ENCODE measurements at places on chromosomes 11 and 22.

DNA sequence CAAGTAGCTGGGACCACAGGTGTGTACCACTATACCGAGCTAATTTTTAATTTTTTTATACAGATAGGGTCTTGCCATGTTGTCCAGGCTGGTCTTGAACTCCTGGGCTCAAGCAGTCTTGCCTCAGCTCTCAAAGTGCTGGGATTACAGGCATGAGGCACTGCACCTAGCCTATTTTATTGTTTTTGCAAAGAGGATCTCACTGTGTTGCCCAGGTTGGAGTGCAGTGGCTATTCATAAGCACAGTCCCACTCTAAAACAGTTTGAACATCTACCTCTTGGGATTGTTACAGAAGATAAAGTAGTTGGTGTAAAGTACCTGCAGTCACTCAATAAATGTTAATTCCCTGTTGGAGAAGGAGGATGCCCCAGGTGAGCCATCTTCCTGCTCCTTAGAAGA lies 29.1 kb downstream of the XRCC6 start:
- no peak for DNase-seq

DNA sequence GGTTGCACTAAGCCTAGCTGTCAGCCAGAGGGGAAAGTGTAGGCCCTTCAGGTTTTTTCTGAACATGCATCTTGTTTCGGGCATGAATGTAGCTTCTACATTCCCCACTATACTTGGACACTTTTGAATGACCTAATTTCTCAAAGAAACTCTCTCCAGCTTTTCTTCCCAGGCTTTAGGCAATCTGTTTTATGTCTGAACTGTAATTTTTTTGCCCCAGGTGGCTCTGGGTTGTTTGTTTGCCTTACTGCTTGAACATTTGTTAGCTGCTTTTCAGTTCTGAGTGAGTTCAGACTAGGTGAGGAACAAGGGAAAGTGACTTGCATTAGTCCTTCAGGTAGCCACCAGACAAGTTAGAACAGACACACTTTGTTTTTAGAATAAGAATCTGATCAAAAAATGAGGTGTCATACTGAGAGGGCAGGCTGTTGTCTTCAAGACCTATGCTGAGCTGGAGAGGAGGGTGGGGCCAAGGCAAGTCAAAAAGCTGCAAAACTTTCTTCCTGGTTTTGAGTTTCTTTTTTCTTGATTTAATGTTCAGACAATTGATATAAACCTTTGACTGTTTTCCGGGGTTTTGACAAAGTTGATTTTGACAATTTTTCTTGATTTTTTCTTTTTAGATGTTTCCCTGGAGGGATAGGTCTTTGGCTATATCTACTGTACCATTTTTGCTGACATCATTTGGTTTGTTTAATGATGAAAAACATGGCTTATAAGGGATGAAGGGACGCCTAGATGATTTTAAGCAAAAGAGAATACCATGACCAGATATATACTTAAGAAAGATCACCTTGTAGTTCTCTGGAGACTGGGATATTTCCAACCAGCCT lies 182.8 kb downstream of the WNT11 start:
- DNase-seq: no peak

DNA sequence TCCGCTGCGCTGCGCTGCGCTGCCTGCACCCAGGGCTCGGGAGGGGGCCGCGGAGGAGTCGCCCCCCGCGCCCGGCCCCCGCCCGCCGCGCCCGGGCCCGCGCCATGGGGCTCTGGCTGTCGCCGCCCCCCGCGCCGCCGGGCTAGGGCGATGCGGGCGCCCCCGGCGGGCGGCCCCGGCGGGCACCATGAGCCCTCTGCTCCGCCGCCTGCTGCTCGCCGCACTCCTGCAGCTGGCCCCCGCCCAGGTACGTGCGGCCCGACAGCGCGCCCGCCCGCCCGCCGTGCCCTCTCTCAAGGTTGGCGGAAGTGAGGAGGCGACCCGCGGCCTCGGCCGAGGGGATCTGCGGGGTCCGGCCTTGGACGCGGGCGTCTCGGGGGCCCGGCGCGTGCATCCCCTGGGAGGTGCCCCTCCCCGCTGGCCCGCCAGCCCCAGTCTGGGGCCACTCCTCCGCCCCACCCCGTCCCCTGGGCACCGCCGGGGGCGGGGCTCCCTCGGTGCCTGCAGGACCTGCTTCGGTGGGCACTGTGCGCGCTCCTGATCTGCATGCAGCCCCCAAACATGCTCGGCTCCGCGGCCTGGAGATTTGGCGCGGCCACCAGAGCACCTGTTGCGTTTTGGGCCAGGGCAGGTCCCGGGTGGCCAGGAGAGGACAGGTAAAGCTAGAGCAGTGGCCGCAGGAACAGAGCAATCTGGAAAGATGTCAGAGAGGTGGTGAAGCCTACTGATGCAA lies 429 bp downstream of the VEGFB start:
- DNase-seq: peak; percentile 57

GRCh38 chr22:49728570-49729271 lies 99.0 kb downstream of the BRD1 start:
- DNase-seq: no peak

DNA sequence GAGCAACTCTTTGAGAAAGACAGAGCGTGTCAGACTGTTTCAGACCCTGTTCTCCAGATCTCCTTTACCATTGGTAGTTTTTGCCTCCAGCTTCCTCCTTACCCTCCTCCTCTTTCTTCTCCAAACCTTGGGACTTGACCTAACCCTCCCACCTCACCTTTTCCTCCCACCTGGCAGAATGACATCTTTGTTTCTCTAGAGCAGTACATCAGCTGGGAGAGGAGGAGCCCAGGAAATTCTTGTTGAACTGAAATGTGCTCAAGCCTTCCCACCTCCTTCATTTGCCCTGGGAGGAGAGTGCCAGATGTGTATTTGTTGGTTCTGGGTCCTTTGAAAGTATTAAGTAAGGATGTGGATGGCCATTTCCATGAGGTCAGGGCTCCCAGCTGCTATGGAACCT lies 17.4 kb downstream of the OSBP2 start:
- DNase-seq: no peak

GRCh38 chr11:133082841-133083488 lies 449.3 kb downstream of the OPCML start:
- peak; percentile 76 for DNase-seq

DNA sequence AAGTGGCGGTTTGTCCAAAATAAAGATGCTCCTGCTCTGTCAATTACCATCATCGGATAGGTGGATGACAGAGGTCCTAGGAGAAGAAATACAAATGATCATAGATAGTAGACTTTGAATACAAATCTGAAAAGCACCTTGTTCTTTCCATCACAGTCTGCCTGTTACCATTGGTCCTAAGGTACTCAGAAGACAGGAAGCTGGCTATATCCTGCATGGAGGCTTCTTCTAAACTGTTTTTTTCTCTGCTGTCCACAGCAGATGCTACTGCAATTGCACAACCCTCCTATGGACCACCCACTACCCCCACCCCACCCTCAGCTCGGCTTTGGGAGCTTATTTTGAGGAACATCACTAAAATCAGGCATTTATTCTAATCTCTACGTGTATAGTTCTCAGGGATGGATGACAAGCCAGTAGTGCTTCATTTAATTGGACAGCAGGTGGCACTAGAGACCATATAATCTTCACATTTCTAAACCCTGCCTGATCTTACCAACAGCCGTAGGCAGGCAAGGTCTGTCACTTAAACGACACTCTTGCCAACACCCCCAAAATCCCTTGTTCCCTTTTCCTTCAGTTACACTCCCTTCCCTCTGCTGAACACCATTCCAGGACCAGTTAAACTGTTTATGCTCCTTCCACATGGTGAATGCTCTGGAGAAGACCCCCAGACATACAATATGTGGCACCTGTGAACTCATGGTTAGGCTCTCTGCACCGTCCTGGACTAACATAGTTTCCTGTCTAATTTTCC lies 6.6 kb upstream of the PTS start:
- peak; percentile 83 for DNase-seq

DNA sequence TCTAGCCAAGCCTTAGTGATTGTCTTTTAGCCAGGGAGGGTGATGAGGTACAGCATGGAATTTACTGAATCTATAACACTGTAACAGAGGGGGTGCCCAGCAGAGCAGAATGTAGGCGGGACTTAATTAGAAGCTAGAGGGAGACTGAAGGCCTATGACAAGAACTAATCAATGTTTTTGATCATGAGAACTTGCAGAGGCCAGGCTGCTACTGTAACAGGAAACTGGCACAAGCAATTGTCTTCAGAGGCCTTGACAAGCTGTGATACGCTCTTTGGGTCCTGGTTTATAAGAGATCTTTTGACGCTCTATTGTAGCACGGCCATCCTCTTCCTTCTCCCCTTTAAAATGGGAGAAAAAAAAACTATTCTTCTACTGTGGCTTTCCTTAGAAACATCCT lies 1297.3 kb downstream of the JRKL start:
- no peak for DNase-seq

- no peak for DNase-seq
These were observed 3.4 kb downstream of the TOM1 start for GRCh38 chr22:35303029-35303624.

DNA sequence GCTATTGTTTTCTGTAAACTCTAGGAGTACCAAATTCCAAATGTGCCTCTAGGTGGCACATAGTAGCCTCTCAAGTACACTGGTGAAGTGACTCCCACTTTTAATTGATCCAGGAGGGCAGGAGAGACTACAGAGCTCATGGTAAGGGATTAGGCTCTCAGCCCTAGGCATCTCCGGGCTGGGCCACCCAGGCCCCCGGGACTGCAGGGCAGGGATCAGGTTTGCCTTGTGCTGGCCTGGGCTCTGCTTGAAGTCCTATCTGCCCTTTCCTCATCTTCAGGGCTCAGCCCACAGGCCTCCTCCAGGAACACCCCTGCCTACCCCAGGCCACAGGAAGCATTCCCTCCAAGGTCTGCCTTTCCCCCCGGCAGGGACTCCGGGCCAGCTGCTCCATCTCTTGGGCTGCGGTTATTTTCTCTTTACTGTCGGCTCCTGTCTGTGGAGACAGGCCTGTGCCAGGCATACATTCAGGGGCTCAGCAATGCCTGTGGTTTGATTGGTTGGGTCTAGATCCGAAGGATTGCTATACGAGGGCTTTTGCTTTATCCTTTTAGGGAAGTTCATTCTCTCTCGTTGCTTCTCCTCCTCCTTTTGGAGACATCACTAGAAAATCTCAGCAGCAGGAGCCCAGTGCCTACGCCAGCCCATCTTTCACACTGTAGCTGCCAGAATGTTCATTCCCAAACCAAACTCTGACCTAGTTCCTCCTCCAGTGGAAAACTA lies 32.8 kb downstream of the PARVA start:
- no peak for DNase-seq

GRCh38 chr22:47420211-47420610 lies 657.8 kb downstream of the TBC1D22A start:
- no peak for DNase-seq
